Natural killer cell treated with Interleukin-12 subunit alpha and Interleukin-12 subunit beta and Interleukin-15 and Interleukin-18, amount 100 ng/mL, for 72 hours (primary cell): ENCODE measurements at places on chromosomes 1 and 21. TPM values are rescaled to one million over a fixed set of nuclear protein-coding genes. Genes with fewer than 3 reads are reported as not detected.

GRCh38 chr1:2343023-2343935 is 48.1 kb downstream of the MORN1 start:
- no peak overlapping the region for H3K27ac ChIP-seq
- peaks cover 2% of the 10 kb centered on the region for H3K4me1 ChIP-seq
- peak; percentile 47 for DNase-seq

- H3K36me3 ChIP-seq, result no peaks in the 10 kb centered on the region
- H3K4me1 ChIP-seq, result peaks cover 3% of the 10 kb centered on the region
- no peaks in the 10 kb centered on the region for H3K27me3 ChIP-seq
- no peak for DNase-seq
- H3K4me3 ChIP-seq, result no peak overlapping the region
- no peak overlapping the region for H3K27ac ChIP-seq
Measured at GRCh38 chr1:3471356-3472087, 17.1 kb downstream of the ARHGEF16 start.

- no peak overlapping the region for H3K4me3 ChIP-seq
- DNase-seq, result no peak
- no peaks in the 10 kb centered on the region for H3K4me1 ChIP-seq
- H3K27me3 ChIP-seq, result no peaks in the 10 kb centered on the region
Measured at GRCh38 chr1:60137406-60137805, 63.8 kb upstream of the C1orf87 start.

DNA sequence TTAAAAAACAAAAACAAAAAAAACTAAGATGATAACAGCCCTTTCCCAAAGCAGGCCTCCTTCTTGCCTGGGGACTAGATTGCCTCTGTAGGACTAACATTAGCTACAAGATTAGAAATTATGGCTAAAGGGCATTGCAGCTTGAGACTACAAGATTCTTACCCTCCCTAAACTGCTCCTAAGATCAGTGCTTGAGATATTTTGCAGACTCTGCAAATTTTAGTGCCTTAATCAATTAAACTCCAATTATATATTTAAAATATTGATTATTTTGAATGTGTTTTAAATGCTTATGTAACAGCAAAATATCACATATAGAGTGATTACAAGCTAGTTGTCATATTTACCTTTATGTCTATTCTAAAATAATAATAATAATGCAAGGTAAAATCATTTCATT is 47.4 kb upstream of the SLC5A9 start:
- H3K4me1 ChIP-seq, result no peaks in the 10 kb centered on the region
- DNase-seq, result no peak
- no peak overlapping the region for H3K27ac ChIP-seq
- H3K27me3 ChIP-seq, result peaks cover 28% of the 10 kb centered on the region
- peaks cover 6% of the 10 kb centered on the region for H3K36me3 ChIP-seq

DNA sequence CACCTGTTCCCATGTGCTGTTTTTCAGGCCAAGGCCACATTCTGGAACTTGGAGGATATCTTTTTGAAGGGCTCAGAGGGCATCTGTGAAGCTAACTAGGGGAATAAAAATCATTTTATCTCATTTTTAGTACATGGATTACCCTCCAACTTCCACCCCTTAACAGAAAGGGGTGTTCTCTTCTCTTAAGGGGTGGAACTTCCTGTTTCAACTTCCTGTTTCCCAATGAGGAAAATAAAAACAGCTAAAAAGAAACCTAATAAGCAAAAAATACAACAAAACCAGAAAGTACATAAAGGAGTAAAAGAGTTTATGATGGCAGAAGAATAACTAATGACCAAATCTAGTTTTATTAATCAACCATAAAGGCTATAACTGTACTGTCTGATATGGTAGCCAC is 24.8 kb upstream of the SLC22A15 start:
- DNase-seq, result no peak
- no peak overlapping the region for H3K4me3 ChIP-seq
- no peaks in the 10 kb centered on the region for H3K36me3 ChIP-seq
- H3K4me1 ChIP-seq, result peaks cover 5% of the 10 kb centered on the region

DNA sequence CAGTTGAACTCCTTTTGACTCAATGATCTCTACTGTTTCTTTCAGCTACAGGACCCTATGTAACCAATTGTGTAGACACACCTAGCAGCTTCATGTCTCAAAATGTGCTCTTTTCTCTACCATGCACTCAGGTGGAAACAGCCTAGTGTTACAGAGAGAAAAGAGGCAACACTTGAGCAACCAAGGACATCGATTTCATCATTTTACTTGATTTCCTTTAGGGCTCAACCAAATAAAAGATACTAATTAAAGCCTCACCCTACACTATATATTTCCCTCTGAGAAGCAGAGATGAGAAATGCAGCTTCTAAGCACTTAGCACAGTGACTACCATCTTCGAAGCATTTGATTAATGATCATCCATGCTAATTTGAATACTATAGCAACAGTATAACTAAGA is 55.1 kb downstream of the PTGER3 start:
- H3K27ac ChIP-seq, result peak overlapping the region; percentile 80
- H3K27me3 ChIP-seq, result no peaks in the 10 kb centered on the region
- no peaks in the 10 kb centered on the region for H3K36me3 ChIP-seq
- H3K4me3 ChIP-seq, result peak overlapping the region; percentile 56
- H3K4me1 ChIP-seq, result peaks cover 41% of the 10 kb centered on the region

GRCh38 chr1:96144636-96145035 is 576.9 kb upstream of the PTBP2 start:
- H3K27ac ChIP-seq, result no peak overlapping the region
- peaks cover 10% of the 10 kb centered on the region for H3K36me3 ChIP-seq
- H3K4me1 ChIP-seq, result no peaks in the 10 kb centered on the region
- no peaks in the 10 kb centered on the region for H3K27me3 ChIP-seq

- H3K4me3 ChIP-seq, result no peak overlapping the region
- H3K27me3 ChIP-seq, result peaks cover 22% of the 10 kb centered on the region
- no peaks in the 10 kb centered on the region for H3K36me3 ChIP-seq
- H3K27ac ChIP-seq, result no peak overlapping the region
- no peak for DNase-seq
Measured at GRCh38 chr1:24007079-24007478, 27.0 kb upstream of the SRSF10 start.

DNA sequence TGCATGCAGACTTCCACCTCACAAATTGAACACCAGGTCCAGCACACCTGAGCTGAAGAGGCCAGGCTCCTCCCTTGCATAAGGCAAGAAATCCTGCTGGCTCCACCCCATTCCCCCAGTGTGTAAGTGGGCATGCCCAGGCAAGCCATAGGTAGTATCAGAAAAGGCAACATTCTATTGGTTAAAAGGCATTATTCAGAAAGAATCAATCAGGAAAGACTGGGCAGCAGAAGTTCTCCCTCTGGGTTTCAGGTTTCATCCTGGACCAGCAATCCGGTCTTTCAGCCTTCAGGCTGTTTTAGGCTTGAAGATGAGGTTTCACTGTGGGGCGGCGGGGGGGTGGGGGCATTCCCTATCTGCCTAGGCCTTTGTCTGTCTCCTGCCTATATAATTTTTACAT is 42.0 kb upstream of the LHX8 start:
- no peak for DNase-seq
- no peaks in the 10 kb centered on the region for H3K27me3 ChIP-seq
- H3K27ac ChIP-seq, result no peak overlapping the region
- H3K4me1 ChIP-seq, result no peaks in the 10 kb centered on the region
- H3K36me3 ChIP-seq, result no peaks in the 10 kb centered on the region

DNA sequence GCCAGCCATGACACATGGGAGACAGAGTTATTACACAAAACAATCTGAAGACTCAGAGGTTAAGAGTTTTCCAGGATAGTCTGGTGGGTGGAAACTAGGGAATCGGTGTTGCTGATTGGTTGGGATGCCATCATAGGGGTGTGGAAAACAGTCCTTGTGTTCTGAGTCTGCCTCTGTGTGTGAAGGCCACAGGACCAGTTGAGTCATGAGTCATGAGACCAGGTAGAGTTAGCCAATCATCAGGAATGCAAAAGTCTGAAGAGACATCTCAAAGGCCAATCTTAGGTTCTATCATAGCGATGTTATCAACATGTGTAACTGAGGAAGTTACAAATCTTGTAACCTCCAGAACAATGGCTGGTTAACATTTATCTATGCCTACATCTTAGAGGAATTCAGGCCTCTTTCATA is 49.7 kb upstream of the NEK7 start:
- H3K36me3 ChIP-seq, result no peaks in the 10 kb centered on the region
- no peak overlapping the region for H3K27ac ChIP-seq
- H3K4me1 ChIP-seq, result peaks cover 17% of the 10 kb centered on the region

- H3K36me3 ChIP-seq, result peaks cover 6% of the 10 kb centered on the region
- DNase-seq, result peak; percentile 68
- peak overlapping the region; percentile 94 for H3K27ac ChIP-seq
- H3K4me1 ChIP-seq, result peaks cover 57% of the 10 kb centered on the region
- peak overlapping the region; percentile 88 for H3K4me3 ChIP-seq
Measured at GRCh38 chr21:37367703-37368540, 1.3 kb downstream of the DYRK1A start.

GRCh38 chr1:59560807-59561450 is 253.8 kb upstream of the HOOK1 start:
- H3K36me3 ChIP-seq, result peaks cover 18% of the 10 kb centered on the region
- no peak for DNase-seq
- no peak overlapping the region for H3K27ac ChIP-seq
- peaks cover 13% of the 10 kb centered on the region for H3K4me1 ChIP-seq
- no peak overlapping the region for H3K4me3 ChIP-seq

- no peak for DNase-seq
- no peak overlapping the region for H3K27ac ChIP-seq
- no peaks in the 10 kb centered on the region for H3K36me3 ChIP-seq
- H3K4me1 ChIP-seq, result peaks cover 6% of the 10 kb centered on the region
- H3K27me3 ChIP-seq, result peaks cover 7% of the 10 kb centered on the region
Measured at GRCh38 chr1:229859026-229859425, 208.0 kb upstream of the GALNT2 start.

- no peaks in the 10 kb centered on the region for H3K4me1 ChIP-seq
- DNase-seq, result no peak
- H3K4me3 ChIP-seq, result no peak overlapping the region
- no peak overlapping the region for H3K27ac ChIP-seq
Measured at GRCh38 chr1:216902669-216903381, 179.6 kb upstream of the ESRRG start.

- peak overlapping the region; percentile 89 for H3K4me3 ChIP-seq
- H3K36me3 ChIP-seq, result peaks cover 65% of the 10 kb centered on the region
- H3K27ac ChIP-seq, result peak overlapping the region; percentile 93
- peak; percentile 85 for DNase-seq
- H3K27me3 ChIP-seq, result no peaks in the 10 kb centered on the region
- peaks cover 77% of the 10 kb centered on the region for H3K4me1 ChIP-seq
Measured at GRCh38 chr1:160741092-160741501, 2.0 kb downstream of the SLAMF7 start.

- no peak overlapping the region for H3K4me3 ChIP-seq
- no peak for DNase-seq
- no peak overlapping the region for H3K27ac ChIP-seq
- H3K27me3 ChIP-seq, result no peaks in the 10 kb centered on the region
- no peaks in the 10 kb centered on the region for H3K4me1 ChIP-seq
- no peaks in the 10 kb centered on the region for H3K36me3 ChIP-seq
Measured at GRCh38 chr1:180407051-180407450, 95.3 kb downstream of the ACBD6 start.

DNA sequence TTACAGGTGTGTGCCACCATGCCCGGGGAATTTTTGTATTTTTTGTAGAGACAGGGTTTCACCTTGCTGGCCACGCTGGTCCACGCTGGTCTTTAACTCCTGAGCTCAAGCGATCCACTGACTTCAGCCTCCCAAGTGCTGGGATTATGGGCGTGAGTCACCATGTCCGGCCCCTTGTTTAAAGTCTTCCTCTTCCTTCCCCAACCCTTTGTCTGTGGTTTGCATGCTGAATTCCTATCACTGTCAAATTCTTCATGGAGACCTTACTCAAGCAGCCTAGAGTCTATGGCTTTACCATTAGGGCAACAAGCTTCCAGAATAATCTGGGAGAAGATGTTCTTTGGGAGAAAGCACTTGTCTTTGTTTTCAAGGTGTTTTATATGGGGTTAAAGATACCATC is 34.7 kb downstream of the B3GALT5 start:
- no peaks in the 10 kb centered on the region for H3K4me1 ChIP-seq
- no peak overlapping the region for H3K4me3 ChIP-seq
- peaks cover 3% of the 10 kb centered on the region for H3K27me3 ChIP-seq
- DNase-seq, result no peak
- no peak overlapping the region for H3K27ac ChIP-seq

GRCh38 chr1:87194271-87194774 is 134.4 kb upstream of the LMO4 start:
- peaks cover 6% of the 10 kb centered on the region for H3K36me3 ChIP-seq
- H3K27ac ChIP-seq, result no peak overlapping the region
- peaks cover 21% of the 10 kb centered on the region for H3K27me3 ChIP-seq
- H3K4me3 ChIP-seq, result no peak overlapping the region
- no peaks in the 10 kb centered on the region for H3K4me1 ChIP-seq

- H3K4me3 ChIP-seq, result peak overlapping the region; percentile 47
- DNase-seq, result no peak
- H3K4me1 ChIP-seq, result peaks cover 33% of the 10 kb centered on the region
- H3K27ac ChIP-seq, result peak overlapping the region; percentile 56
Measured at GRCh38 chr1:247407180-247407616, 8.8 kb upstream of the NLRP3 start.

GRCh38 chr1:6958407-6959030 is 173.3 kb downstream of the CAMTA1 start:
- peaks cover 14% of the 10 kb centered on the region for H3K27me3 ChIP-seq
- no peak overlapping the region for H3K4me3 ChIP-seq
- H3K27ac ChIP-seq, result no peak overlapping the region
- DNase-seq, result no peak
- H3K4me1 ChIP-seq, result peaks cover 5% of the 10 kb centered on the region

- no peak for DNase-seq
- no peaks in the 10 kb centered on the region for H3K27me3 ChIP-seq
- H3K4me3 ChIP-seq, result no peak overlapping the region
- H3K27ac ChIP-seq, result no peak overlapping the region
Measured at GRCh38 chr1:150836129-150836773, 28.2 kb upstream of the CTSK start.

GRCh38 chr1:107877092-107877491 is 87.9 kb downstream of the VAV3 start:
- peaks cover 47% of the 10 kb centered on the region for H3K4me1 ChIP-seq
- DNase-seq, result no peak
- H3K36me3 ChIP-seq, result peaks cover 5% of the 10 kb centered on the region
- H3K4me3 ChIP-seq, result peak overlapping the region; percentile 18

- peak overlapping the region; percentile 99 for H3K27ac ChIP-seq
- H3K4me1 ChIP-seq, result peaks cover 59% of the 10 kb centered on the region
- H3K36me3 ChIP-seq, result peaks cover 32% of the 10 kb centered on the region
- H3K27me3 ChIP-seq, result no peaks in the 10 kb centered on the region
Measured at GRCh38 chr21:14482165-14482564, 64.0 kb downstream of the SAMSN1 start.

S100A5 gene
- total RNA-seq, result not detected

CD101 gene
- 1.4 TPM for total RNA-seq

CBS gene
- total RNA-seq, result 6.8 TPM

FAM110D gene
- total RNA-seq, result not detected

COL16A1 gene
- 0.73 TPM for total RNA-seq

UFC1 gene
- total RNA-seq, result 100 TPM
